ENCODE measurements at places on chromosomes 4 and X.

- DNase-seq = peak; percentile 56
These were observed 95.0 kb downstream of the BANK1 start for GRCh38 chr4:101885574-101885973.

DNA sequence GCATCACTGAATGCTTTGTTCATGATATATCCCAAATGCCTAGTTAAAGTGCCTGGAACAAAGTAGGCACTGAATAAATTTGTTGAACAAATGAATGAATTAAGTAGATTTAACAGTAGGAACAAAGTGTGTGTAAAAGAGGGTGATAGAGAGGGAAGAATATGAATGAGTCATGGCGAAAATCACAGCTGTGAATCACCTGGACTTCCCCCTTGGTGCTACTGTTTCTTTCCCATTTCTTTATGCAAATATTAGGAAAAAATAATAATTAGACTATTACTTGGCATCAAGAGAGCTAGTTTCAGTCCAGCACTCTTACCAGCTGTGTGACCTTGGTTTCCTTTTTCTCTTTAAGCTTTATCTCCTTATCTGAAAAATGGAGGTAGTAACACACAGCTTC is 9.2 kb downstream of the SPIN3 start:
- no peak for DNase-seq

DNA sequence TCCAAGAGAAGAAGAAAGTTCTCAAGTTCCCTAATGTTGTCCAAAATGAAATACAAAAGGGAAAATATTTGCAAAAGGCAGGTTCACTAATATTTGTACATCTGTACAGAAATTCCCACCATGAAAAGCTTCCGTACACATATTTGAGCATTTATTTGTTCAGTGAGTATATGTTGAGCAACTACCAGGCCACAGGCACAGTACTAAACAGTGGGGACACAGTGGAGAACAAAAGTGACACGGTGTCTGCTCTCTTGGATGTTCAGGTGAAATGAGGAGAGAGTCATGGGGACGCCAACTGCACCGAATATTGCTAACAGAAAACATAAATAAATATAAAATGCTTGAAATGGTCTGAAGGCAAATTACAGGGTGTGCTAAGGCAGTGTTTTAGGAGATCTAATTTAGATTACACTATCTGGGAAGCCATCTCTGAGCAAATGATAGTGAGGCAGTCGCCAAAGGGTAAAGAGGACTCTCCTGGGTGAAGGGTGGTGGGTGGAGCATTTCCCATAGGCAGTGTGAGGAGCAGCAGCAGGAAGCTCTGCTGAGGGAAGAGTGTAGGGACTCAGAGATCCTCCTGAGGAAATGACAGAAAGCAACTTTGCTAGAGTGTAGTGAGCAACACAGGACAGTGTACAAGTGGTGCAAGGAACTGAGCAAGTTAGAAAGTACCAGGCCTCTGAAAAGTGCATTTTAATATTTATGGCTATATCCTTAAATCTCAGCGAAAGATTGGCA is 375.2 kb downstream of the GALNTL6 start:
- no peak for DNase-seq

DNA sequence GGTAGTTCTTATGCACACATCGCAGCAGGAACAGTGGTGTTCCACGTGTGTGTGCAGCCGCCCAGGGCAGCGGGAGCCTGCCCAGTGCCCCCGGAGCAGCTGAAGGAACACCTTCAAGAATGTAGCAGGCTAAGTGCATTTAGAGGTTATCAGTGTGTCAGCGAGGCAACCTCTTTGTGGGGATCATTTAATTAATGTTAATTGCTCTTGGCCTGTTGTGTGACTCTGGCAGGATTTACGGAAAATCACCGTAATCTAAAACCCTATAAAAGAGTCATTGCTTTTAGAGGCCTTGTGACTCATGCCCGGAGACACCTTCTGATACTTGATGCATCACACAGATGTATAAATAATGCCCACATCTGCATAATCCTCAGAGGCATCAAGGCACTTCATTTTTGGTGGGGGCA is 47.3 kb upstream of the GATB start:
- DNase-seq = no peak

DNA sequence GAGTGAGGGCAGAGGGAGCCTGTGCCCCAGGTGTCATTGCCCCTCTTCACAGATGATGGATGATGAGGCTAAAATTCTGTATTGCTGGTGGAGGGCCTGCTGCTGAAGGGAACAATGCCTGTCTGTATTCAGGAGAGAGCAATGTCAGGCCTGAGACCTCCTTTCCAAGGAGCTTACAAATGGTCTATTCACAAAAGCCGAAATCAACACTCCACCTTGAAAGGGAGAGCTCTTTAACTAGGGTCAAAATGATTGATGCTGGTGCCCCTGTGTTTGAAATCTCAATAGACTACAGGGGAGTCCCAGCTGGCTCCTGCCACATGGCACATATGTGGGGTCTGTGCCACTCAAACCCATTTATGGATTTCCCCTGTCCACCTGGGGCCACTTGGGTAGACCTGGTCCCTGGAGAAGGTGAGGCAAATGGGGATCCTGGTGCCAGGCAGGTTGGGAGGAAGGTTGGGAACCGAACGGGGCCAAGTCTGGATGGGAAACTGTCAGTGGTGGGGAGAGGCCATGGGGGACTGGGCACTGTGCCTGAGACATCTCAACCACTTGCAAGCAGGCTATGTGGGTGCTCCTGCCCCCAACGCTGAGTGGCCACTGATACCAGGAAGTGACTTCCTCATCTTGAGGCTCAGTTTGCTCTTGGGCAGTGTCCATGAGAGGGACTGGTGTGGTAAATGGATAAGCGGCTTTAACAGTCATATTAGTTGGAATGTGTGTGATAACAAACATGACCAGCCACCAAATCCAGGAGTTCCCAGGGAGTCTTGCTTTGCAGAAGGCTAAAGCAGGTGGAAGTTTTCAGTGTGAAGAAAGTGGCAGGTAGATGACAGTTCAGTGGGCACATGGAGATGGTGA is 223.8 kb upstream of the PSAPL1 start:
- DNase-seq = no peak

GRCh38 chrX:37746218-37746941 is 33.5 kb upstream of the CYBB start:
- DNase-seq = no peak

- no peak for DNase-seq
These were observed 12.3 kb upstream of the NAA11 start for GRCh38 chr4:79338148-79338547.

- DNase-seq = peak; percentile 1
These were observed 54.2 kb downstream of the MOSPD2 start for GRCh38 chrX:14927401-14927800.

DNA sequence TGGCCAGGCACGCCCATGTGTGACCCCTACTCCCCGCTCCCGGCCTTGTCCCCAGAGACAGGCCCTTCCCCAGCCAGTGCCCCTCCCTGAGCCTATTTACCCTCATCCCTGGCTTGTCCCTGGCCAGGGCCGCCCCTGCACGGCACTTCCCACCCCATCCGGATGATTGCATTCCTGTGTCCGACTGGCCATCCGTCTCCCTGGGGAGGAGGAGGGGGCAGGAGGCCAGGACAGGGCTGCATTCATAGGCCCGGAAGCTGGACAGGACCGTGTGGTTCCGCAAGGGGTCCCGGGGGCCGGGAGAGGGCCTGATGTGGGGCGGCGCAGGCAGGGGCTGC is 22.8 kb downstream of the CTBP1 start:
- no peak for DNase-seq

DNA sequence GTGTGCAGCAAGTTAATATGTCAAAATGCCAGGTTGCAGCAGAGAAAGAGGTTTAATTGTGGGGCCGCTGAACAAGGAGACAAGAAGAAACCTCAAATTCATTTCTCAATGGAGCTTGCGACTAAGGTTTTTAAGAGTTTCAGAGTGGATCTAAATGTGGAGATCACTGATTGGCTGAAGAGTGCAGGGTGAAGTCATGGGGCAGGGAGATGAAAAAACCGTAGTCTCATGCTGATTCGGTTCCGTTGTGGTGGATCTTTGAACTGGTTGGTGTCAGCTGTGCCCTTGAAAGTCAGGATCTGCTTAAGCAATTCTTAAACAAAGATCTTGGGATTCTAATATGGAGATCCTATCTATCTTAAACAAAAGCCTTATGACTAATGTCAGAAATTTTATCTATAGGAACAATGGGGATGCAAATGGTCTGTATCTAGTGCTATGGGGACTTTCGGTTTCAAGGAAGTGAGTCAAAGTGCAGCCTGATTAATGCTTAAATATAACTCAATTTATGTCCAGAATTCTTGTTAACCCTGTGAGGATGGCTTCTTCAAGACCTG is 173.9 kb upstream of the CENPE start:
- no peak for DNase-seq

DNA sequence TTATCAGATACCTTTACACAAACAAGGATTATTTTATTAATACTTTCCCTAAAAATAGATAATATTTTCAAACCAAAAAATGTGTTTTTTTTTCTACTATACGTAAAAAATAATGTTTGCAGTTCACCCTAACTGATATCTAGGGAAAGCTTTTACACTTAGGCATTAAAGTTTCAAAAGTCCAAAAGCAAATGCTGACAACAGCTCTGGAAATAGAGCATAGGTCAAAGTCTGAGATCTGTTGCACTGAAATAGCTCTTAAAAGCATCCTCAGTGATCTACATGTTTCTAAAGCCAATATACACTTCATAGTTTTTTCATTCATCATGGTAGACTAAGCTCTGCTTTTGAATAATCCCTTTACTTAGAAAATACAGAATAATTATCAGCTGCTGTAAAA is 222.8 kb downstream of the TRAM1L1 start:
- no peak for DNase-seq

DNA sequence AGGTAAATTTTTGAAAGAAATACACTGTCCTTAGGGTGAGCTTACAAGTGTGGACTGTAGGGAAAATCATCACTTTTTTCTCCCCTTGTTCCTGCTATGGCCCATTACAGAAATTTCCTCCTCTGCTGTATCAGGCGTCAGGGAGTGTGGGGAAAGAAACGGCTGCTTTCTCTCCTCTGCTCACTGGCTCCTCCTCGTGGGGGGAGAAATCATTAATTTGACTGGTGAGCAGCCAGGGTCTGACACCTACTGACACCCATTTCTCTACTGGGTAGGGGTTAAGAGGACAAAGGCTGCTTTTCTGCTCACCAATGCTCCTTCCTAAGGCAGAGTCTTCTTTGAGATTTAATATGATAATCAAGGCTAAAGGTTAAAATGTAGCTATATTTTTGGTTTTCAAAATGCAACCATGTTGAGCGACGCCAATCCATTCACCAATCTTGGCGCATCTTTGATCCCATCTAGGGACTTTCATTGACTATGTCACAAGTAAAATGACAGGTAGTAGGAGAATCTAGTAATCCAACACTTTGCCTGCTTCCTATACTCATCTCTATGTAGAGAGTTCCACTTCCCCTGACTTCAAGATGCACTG is 25.1 kb downstream of the SETD7 start:
- no peak for DNase-seq

DNA sequence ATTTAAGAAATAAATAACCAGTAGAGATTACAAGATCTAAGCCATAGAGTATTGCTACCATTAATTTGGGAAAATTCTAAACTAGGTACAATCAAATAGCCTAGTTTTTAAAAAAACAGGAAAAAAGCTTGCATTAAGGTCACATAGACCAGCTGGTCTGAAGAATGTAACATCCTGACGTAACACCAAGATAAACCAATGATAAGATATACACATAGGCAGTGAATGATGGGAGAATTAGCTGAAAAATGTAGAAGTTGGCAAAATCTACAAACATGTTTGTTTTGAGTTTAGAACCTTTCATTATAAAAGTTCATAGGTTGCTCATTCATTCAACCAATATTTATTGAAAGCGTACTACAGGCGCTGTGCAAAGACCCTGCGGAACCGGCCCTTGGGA is 120.0 kb downstream of the SH3RF1 start:
- DNase-seq = no peak

DNA sequence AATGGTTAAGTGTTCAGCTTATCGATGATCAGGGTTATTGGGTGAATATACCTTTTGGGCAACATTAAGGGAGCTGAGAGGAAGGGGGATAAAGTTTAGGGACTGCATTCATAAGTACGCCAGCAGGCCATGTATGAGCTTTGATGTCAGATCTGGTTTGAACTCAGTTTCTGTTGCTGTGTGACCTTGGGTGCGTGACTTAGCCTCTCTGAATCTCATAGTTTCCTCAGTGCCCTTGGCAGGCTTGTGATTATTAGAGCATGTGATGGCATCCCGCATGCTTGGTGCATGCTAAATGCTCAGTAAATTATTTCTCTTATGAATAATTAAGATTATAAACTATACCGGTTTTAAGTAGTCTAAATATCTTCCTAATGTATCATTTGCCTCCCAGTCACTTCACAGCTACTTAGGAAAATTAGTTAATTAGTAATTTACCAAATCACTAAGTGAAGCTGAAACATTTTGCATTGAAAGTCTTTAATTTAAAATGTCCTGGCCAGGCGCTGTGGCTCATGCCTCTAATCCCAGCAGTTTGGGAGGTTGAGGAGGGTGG is 3.8 kb downstream of the TBC1D14 start:
- no peak for DNase-seq

DNA sequence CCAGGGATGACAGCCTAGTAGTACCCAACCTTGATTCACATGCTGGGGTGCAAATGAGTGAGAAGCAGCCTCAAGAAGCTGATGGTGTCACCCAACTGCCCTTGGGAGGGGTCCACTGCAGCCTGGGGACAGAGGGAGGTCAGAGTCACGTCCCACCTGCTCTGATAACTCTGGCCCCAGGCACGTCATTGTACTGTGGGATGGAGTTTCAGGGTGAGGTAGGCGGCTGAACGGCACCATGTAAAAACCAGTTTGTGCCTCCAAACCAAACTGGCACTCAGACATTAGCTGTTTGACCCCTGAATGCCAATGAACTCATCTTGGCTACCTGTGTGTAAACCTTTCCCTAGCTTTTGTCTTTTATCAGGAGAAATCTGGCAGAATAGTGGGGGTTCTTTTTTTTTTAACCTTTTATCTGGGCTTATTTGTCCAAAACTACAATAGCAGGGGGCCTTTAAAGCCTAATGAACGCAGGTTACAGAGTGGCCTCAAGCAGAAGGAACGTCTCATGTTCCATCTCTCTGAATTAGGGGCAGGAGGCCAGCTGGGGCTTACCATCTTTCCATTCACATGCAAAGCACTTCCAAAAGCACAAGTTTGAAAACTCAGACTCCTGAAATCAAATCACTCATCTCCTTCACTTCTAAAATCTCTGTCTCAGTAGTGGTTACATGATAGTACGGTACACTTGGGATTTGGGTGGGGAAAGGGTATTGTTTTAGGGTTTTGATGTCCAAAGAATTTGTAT is 89.4 kb downstream of the IRF2 start:
- no peak for DNase-seq

GRCh38 chr4:106256190-106256589 is 59.8 kb downstream of the TBCK start:
- no peak for DNase-seq

DNA sequence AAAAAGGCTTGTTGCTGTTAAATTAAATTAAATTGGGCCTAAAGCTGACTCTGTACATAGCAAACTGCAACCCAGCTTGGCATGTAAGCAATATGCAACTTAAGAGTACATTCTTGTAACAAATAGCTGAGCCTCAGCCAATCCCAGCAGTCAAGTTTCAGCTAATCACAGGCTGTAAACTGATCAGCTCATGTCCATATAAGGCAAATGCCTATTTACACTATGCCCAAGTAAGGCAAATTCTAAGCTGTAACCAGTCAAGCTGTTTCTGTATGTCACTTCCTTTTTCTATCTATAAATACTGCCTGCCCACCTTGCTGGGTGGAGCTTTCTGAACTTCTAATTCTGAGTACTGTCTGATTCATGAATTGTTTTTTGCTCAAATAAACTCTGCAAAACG is 429.1 kb upstream of the FTHL17 start:
- no peak for DNase-seq
